Testis (tissue), 5 donors: ENCODE measurements at places on chromosomes 13 and 19. TPM values are rescaled to one million over a fixed set of nuclear protein-coding genes. Genes with fewer than 3 reads are reported as not detected.
A peak's percentile ranks its signal among the peaks of the same experiment; 100 is the strongest.

Gene DMWD
- polyA plus RNA-seq, result 59.0 TPM

DNA sequence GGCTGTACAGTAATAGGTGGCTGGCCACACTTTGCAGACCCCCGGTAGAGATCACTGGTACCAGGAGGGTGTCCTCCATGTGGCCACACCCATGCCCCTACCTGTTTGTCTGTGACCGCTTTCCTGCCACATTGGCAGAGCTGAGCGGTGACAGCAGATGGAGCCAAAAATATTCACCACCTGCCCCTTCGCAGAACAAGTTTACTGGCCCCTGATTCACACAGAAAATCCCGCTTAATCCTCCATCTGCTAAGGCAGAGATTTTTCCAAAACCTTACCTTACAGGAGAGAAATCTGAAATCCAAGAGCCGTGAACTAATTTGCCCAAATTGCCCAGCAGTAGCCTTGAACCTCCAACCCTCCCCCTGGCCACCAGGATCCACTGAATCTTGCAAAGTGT, 52.1 kb downstream of the MYO9B start:
- no peak for DNase-seq

Gene CCL25
- 0.47 TPM for polyA plus RNA-seq

DNA sequence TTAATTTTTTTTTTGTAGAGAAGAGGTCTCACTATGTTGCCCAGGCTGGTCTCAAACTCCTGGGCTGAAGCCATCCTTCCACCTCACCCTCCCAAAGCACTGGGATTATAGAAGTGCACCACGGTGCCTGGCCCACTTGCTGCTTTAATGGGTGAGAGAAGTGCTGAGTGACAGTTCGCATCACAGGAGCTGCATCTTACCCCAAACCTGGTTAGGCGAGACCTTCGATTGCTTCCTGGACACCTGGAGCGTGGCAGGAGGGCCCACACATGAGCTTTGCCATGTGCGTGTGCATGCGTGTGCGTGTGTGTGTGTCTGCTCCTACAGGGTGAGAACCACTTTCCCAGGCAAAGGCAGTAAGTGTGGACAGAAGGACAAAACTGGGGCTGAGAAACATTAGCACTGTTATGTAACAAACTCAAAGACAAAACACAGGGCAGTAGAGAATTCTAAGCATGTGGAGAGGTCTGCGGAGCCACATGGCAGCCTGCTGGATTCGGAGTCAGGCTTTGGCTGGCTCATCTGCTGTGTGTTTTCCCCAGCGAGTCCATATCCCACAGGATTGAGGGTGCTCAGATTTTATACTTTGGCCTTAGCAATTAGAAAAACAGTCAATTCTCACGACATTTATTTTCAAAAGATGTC, 11.7 kb upstream of the MTIF3 start:
- no peak for DNase-seq

GRCh38 chr13:93420887-93421286, 194.3 kb downstream of the GPC6 start:
- DNase-seq, result no peak

GRCh38 chr19:55248704-55249103, 10.1 kb downstream of the PPP6R1 start:
- DNase-seq, result no peak

DNA sequence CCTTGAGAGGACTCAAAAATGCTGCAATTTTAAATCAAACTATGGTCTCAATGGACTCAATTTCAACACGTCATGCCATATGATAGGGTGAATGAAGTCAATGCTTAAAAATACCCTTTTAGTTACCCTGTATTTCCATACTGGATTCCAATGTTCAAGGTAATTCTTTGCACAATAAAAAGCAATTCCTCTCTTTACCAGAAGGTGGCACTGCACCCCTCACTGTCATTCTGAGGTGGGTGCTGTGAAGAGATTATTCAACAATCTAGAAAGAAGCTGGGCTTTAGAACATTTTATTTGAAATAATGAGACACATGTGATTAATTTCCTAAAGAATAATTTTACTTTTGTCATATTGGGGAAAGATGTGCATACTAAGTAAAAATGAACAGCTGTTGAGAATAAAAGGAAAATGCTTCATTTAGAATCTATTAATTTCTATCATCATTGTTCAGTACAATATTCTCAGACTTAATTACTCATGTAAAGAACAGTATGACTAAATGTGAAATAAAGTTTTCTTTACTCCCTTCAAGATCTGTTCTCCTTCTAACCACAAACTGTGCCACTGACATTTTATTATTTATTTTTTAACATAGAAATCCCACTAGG, 789.1 kb downstream of the GPC5 start:
- DNase-seq, result peak; percentile 23

DNA sequence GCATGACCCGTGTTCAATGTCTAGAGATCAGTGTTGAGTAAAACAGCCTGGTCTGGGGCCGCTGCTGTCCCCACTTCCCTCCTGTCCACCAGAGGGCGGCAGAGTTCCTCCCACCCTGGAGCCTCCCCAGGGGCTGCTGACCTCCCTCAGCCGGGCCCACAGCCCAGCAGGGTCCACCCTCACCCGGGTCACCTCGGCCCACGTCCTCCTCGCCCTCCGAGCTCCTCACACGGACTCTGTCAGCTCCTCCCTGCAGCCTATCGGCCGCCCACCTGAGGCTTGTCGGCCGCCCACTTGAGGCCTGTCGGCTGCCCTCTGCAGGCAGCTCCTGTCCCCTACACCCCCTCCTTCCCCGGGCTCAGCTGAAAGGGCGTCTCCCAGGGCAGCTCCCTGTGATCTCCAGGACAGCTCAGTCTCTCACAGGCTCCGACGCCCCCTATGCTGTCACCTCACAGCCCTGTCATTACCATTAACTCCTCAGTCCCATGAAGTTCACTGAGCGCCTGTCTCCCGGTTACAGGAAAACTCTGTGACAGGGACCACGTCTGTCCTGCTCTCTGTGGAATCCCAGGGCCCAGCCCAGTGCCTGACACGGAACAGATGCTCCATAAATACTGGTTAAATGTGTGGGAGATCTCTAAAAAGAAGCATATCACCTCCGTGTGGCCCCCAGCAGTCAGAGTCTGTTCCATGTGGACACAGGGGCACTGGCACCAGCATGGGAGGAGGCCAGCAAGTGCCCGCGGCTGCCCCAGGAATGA, 1.5 kb upstream of the CEACAM5 start:
- DNase-seq, result peak; percentile 48

Gene ZNF433
- polyA plus RNA-seq, result 46.6 TPM

GRCh38 chr19:5218963-5219530, 121.6 kb downstream of the PTPRS start:
- no peak for DNase-seq

GRCh38 chr19:47494211-47494547, 10.2 kb upstream of the KPTN start:
- DNase-seq, result no peak

DNA sequence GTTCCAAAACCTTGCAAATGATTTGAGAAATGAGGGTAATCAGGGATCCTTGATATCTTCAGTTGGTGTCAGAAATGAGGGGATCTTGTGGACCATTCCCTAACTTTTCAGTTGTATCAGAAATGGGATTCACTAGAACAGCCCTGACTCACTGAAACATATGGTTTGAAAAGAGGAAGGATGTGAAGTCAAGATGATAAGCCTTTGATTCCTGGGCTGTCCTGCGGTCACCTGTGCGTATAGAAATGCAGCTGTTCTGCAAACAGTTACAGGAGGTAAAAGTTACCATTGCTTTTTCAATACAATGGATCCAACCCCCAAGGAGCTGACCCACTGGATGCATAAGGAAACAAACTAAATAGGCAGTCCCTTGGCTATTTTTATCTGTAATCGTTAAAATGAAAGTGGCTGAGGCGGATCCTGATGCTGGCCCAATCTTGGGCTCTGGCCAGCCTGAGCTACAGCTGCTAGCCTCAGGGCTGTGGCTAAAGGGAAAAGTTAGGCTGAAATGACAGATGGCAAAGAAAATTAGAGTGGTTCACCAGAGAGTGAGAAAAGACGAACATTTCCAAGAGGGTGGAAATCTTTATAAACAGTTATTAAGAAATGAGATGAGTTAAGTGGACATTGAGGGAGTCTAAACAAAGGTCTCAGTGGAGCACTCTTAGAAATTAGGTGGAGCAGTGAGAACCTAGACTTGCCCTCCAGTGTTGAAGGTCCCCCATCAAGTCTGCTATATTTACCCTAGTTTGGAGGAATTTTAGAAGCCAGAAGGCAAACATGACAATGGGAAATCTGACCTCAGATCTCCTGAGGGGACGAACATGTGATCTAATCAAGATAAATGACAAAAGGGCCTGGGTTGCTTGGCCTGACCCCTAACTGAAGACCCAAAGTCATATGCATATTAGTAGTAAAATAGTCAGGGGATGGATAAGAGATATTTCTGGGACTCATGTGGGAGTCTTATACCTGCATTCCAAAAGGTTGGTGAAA, 7.6 kb downstream of the SIGLECL1 start:
- DNase-seq, result no peak

DNA sequence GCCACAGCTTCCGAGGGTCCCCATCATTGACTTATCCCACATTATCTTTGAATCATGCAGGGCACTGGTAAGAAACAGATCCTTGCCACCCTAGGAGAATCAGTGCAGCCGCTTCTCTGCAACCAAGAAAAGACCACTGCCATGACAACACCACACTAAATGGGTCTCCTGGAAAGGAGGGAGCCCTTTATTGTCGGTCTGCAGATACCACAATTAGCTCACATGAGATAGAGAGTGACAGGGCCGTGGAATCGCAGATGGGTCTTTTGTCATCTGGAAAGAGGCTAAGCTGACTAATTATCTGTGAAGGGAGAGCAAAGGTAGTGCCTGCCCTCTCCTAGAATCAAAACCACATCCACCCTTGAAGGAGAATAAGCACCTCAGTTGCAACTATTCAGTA, 178.3 kb upstream of the MYO16 start:
- DNase-seq, result no peak
